ENCODE measurements at places on chromosomes 16 and 17. TPM values are rescaled to one million over a fixed set of nuclear protein-coding genes. Genes with fewer than 3 reads are reported as not detected.

DNA sequence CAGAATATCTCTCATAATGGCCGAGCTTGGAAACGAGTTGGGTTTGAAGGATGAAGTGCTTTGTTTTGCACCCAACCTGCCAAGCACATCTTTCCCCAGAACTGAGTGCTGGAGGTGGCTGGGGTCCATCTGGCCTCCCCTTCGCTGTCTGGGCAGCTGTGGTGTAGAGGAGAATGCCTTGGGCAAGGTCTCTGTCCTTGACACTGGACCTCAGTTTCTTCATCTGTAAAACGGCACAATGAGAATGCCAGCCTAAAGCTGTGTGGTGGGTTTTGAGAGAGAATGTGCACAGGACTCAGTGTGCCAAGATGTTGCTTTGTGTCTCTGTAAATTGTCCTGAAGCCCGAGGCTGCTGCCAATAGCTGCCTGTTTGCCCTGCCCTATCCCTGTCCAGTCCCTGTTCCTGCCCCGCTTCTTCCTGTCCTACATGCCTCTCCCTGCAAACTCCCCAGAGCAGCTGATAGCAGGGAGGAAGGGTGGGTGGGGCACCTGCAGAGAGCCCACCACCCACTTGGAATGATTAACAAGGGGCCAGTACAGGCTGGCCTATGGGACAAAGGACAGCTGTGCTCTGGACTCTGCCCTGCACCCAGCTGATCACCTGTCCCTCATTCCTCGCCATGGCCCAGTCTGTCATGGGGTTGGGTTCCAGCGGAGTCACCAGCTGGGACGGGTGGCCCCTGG is 15.3 kb downstream of the LASP1 start:
- no peak for DNase-seq

TPSG1 gene
- not detected for total RNA-seq

- no peak for DNase-seq
Measured at GRCh38 chr17:31548709-31549108, 157.2 kb downstream of the RAB11FIP4 start.

PRR29 gene
- 0.14 TPM for total RNA-seq

QPRT gene
- total RNA-seq = 148 TPM

- DNase-seq = no peak
Measured at GRCh38 chr16:57617604-57618111, 10.8 kb upstream of the ADGRG1 start.

C17orf50 gene
- total RNA-seq = not detected

Data from epithelial cell of proximal tubule (primary cell).